ENCODE measurements at places on chromosomes 7 and 10.
A peak's percentile ranks its signal among the peaks of the same experiment; 100 is the strongest.

GRCh38 chr7:111878785-111879184, 316.5 kb upstream of the IMMP2L start:
- no peak for DNase-seq

DNA sequence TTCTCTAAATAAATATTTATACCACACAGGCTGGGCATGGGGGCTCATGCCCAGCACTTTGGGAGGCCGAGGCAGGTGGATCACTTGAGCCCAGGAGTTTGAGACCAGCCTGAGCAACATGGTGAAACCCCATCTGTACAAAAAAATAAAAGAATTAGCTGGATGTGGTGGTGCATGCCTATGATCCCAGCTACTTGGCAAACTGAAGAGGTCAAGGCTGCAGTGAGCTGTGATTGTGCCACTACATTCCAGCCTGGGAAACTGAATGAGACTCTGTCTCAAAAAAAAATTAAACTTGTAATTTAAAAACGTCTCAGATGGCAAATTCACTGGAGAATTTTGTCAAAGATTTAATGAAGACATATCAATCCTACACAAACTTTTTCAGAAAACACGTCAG, 277.6 kb upstream of the BMPER start:
- no peak for DNase-seq

GRCh38 chr10:99815621-99816020, 33.2 kb downstream of the ABCC2 start:
- DNase-seq, result no peak

DNA sequence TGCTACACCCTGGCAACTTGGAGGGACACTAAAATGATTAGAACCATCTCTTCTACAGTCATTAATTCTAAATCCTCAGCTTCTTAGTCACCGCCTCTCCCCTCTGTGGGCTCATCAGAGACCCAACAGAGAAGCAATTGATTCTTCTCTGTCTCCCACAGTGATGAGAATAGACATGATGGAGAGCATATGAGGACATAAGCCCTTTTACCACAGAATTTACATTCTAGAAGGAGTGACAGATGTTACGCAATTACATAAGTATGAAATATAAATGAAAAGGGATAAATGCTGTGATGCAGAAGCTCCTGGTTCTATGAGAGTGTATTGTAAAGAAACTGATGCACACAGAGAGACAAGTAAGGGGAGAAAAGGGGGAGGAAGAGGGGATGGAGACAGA, 18.1 kb upstream of the ABCB5 start:
- DNase-seq, result no peak

- no peak for DNase-seq
Observed at GRCh38 chr7:101162551-101163278, 2.7 kb downstream of the VGF start.

GRCh38 chr7:73683056-73683787, at the start of the genes BUD23 and DNAJC30:
BUD23 (plus strand) TSS chr7:73683597; CDS start chr7:73683626, 29 bp downstream.
DNAJC30 (minus strand) TSS chr7:73683453; CDS start chr7:73683423, 30 bp downstream.
- peak; percentile 97 for DNase-seq

DNA sequence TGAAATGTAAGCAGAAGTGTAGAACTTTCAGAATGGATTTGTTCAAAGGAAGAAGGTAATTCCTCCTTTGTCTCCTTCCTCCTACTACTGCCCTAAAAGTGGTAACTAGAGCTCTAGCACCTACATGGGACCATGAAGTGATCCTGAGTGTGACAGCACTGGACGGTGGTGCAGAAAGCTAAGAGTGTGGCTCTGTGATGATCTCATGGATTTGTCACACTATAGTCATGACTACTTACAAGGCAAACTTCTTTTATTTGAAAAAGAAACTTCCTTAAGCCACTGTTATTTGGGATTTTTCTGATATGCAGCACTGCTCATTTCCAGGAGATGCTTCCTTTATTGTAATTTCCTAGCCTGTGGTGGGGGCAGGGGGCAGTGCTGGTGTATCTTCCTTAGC, 5.8 kb upstream of the FHIP2A start:
- DNase-seq, result no peak

GRCh38 chr7:144717720-144718119, 118.1 kb downstream of the TPK1 start:
- no peak for DNase-seq

DNA sequence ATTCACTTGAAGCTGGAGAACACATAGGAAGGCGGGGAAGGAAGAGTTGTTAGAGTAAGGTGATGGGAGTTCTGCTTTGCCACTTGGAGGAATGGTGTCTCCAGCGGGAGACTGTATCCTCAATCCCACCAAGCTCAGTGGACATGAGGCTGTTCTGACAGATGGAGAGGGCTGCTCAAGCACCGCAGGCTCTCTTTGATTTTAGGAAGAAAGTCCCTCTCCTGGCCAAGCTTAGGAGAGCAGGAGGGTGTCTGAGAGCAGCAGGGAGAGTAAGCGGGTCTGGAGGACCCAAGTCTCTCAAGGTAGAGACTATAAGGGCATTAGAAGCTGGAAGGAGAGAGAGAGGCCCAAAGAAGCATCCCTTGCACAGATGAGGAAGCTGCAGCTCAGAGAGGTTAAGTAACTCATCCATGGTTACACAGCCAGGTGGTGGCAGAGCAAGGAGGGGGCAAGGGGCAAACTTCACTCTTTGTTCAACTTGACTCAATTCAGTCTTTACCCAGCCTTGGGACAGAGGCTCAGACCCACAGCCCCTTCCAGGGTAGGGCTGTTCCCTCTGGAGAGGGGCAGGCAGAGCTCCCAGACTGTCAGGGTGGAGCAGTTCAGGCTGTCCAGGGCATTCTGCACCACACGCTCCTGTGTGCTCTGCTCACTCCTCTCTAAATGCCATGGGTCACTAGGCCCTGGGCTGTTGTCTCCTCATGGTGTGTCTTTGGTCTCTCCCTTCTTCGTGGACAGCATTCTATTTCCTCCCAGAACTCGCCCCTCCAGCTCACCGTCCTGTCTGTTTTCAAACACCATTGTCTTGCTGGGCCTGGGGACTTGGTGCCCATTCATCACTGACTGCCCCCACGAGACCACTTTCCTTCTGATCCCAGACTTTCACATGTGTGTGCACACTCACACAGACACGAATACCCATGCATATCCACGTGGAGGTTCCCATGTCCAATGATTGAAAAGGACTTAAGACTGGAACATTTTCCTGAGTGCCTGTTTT, 8.9 kb downstream of the CHAT start:
- DNase-seq, result no peak

DNA sequence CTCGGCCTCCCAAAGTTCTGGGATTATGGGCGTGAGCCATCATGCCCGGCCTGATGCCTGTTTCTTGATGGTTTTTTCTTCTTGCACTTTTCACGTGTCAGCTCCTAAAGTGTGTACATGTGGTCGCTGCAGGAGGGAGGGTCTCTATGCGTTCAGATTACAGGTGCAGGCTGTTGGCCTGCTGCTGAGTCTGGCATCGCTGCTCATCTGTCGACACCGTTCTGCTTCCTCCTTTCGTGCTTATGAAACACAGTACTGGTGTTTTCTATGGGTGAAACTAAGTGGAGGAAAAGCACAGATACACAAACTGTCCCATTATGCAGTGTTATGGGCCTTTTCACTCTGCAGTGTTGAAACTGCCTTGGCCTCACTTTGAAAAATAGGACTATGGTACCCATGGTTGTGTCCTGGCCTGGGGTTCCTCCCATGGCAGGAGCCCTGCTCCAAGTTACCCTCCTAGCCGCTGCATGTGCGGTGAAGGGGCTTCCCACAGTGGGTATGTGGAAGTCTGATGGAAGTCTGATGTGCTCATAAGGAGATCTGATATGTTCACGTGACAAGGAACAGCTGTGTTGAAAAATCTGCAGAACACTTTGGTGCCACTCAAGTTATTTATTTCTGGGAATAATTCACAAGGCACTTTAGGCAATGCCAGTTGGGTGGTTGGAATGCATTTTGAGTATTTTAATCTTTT, 23.5 kb downstream of the OGDH start:
- DNase-seq, result no peak

DNA sequence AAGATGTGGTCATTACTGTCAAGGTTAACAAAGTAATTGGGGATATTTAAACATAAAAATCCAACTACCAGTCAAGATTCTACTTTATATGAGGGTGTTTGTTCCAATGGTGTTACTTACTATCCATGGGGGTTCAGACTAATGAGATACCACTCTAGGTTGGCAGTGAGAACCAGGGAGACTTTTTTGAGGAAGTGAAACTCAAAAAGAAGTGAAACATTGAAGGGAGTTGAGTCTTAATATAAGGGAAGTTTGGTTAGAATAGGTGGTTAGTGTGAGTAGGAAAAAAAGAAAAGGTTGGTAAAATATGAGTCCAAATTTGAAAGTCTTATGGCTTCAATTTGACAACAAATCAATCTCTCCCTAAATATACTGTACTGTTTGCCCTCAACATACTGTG, 123.6 kb upstream of the ANK3 start:
- DNase-seq, result no peak

DNA sequence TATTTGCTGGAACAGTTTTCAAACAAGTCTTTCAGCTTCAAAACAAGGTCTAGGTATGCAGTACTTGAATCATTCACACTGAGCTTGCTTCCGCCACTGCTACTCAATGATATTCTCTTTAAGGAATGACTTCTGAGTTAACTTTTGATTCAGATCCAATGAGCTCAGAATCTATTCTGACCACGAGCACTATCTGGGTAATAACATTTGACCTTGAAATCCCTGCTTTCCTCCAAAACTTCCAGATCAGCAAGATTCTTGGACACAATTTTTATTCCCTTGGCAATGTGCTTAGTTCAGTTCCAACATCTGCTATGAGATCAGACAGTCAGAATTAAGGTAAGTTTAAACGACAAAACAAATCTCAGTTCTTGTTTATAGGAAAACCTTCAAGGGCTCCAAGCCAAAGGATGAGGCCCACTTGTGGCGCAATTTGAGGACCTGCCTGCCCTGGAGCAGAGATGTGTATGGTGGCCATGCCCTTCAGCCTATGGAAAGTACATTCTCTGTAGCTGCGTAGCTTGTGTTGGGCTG, 87.2 kb downstream of the RNF216 start:
- DNase-seq, result no peak

GRCh38 chr10:22780474-22780885, 66.1 kb upstream of the PIP4K2A start:
- DNase-seq, result no peak

- DNase-seq, result no peak
Observed at GRCh38 chr10:10320956-10321355, 696.7 kb upstream of the CELF2 start.

- DNase-seq, result no peak
Observed at GRCh38 chr7:136030867-136031318, 53.7 kb upstream of the MTPN start.

- no peak for DNase-seq
Observed at GRCh38 chr7:34653787-34654186, 4.2 kb upstream of the NPSR1 start.

- DNase-seq, result no peak
Observed at GRCh38 chr10:95233377-95234034, 39.5 kb downstream of the ACSM6 start.

GRCh38 chr10:52410916-52411315, 96.8 kb downstream of the DKK1 start:
- DNase-seq, result no peak

- no peak for DNase-seq
Observed at GRCh38 chr10:104327745-104328645, 10.3 kb downstream of the ITPRIP start.

- no peak for DNase-seq
Observed at GRCh38 chr10:34655286-34656170, 159.6 kb downstream of the PARD3 start.

GRCh38 chr7:159000859-159001435, 143.7 kb downstream of the VIPR2 start:
- DNase-seq, result no peak

DNA sequence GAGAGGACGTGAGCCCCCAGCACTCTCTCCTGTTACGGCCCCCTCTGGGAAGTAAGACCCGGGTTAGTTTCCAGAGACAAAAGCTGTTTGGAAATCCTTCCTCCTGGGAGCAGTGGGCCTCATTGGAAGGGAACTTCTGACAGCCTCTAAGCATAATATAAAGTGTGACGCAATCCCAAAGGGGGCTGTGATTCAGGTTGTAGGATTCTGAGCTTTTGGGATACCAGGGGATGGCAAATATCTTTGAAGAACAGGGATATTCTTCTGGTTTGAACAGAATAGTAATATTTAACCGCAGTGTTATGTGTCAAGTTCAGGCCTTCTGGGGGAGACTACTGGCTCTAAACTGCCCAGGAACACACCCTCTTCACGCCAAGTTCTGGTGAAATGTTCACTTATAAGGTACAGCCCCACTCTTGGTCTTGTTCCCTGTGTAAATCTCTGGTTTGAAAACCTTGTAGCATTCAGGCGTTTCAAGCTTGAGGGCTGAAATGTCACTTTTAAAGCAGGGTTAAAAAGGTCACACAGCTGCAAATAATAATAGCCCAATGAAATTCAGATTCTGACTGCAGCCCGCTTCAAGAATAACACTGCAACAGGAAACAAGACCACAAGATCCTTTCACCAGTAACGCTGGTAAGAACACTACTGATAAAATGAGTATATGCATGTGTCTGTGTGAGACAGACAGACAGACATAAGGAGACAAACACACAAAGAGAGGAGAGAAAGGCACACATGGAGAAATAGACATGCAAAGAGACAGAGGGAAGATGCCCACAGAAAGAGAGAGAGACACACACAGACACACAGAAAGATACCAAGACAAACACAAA, 69.0 kb downstream of the CREB5 start:
- no peak for DNase-seq

GRCh38 chr7:43782768-43783555, 24.5 kb downstream of the BLVRA start:
- no peak for DNase-seq

GRCh38 chr7:123148813-123149212, 51.0 kb downstream of the SLC13A1 start:
- no peak for DNase-seq

- DNase-seq, result no peak
Observed at GRCh38 chr10:20105931-20106330, 289.7 kb downstream of the PLXDC2 start.

- no peak for DNase-seq
Observed at GRCh38 chr10:25129592-25129991, 45.2 kb upstream of the GPR158 start.

GRCh38 chr10:49187950-49188761, at the start of gene TMEM273:
TMEM273 (minus strand) TSS chr10:49188391; CDS start chr10:49188336, 55 bp downstream.
- DNase-seq, result no peak

DNA sequence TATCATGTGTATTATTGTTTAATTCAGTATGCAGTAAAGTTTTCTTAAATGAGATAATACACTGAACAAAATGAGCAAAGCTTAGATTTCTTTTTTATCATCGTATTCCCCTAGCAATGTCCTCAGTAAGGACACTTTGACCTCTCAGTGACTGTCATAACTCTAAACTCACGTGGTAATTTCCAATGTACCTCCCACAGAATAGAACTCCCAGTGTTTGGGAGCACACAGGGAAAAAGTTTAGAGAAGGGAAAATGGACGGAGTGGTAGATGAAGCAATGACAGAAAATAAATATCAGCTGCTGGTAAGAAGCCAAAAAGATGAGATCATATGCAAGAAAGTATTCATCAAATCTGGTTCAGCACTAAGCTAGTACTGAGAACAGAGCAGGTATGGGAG, 758.6 kb upstream of the KCND2 start:
- no peak for DNase-seq

- DNase-seq, result no peak
Observed at GRCh38 chr10:80110986-80111385, 21.5 kb upstream of the PLAC9 start.

GRCh38 chr10:97774811-97775294, 3.1 kb upstream of the SFRP5 start:
- DNase-seq, result no peak
